Thoracic aorta endothelial cell (primary cell): ENCODE measurements at places on chromosomes 2 and 18. TPM values are rescaled to one million over a fixed set of nuclear protein-coding genes. Genes with fewer than 3 reads are reported as not detected.

DPP4 gene
- total RNA-seq, result 7.3 and 16.2 TPM in 2 replicates

MTLN gene
- 42.3 and 44.8 TPM in 2 replicates for total RNA-seq

DLX2 gene
- total RNA-seq, result not detected in 2 replicates

KIAA2012 gene
- not detected in 2 replicates for total RNA-seq

AMER3 gene
- not detected in 2 replicates for total RNA-seq

HOXD8 gene
- 9.3 TPM in 1 of 2 replicates, not detected in the other for total RNA-seq

IL37 gene
- not detected in 2 replicates for total RNA-seq

CRYGC gene
- total RNA-seq, result not detected in 2 replicates

KCNJ3 gene
- not detected in 2 replicates for total RNA-seq

REG1A gene
- total RNA-seq, result not detected in 2 replicates

CIB4 gene
- total RNA-seq, result not detected in 2 replicates

CGREF1 gene
- 1.3 and 3.0 TPM in 2 replicates for total RNA-seq

AGXT gene
- total RNA-seq, result not detected in 2 replicates

CD207 gene
- not detected in 2 replicates for total RNA-seq

AQP12A gene
- total RNA-seq, result not detected in 2 replicates

AFTPH gene
- total RNA-seq, result 38.0 and 44.5 TPM in 2 replicates

NPPC gene
- total RNA-seq, result not detected in 2 replicates

CDH7 gene
- total RNA-seq, result not detected in 2 replicates

RDH14 gene
- 18.2 and 19.4 TPM in 2 replicates for total RNA-seq

TMEFF2 gene
- under 0.01 and 0.07 TPM in 2 replicates for total RNA-seq

CNGA3 gene
- under 0.01 TPM in 1 of 2 replicates, not detected in the other for total RNA-seq

STAM2 gene
- total RNA-seq, result 34.8 and 41.2 TPM in 2 replicates

MPP4 gene
- 8.2 and 15.8 TPM in 2 replicates for total RNA-seq

MC5R gene
- total RNA-seq, result not detected in 2 replicates

CD226 gene
- 0.53 and 0.65 TPM in 2 replicates for total RNA-seq

OTOF gene
- total RNA-seq, result under 0.01 and 0.14 TPM in 2 replicates

POTEC gene
- not detected in 2 replicates for total RNA-seq

ADRA2B gene
- total RNA-seq, result not detected in 2 replicates
